ENCODE measurements at places on chromosomes 5 and 9. TPM values are rescaled to one million over a fixed set of nuclear protein-coding genes. Genes with fewer than 3 reads are reported as not detected.

Gene HARS2
- total RNA-seq = 30.5 TPM

Gene ESM1
- total RNA-seq = 0.40 TPM

Gene FUT7
- total RNA-seq = 0.26 TPM

Gene MAN1B1
- 59.8 TPM for total RNA-seq

Gene DCTN4
- 69.4 TPM for total RNA-seq

Gene HACD4
- 2.8 TPM for total RNA-seq

Gene LIX1
- 0.17 TPM for total RNA-seq

Gene PCDHB4
- 5.2 TPM for total RNA-seq

Gene TMEM215
- total RNA-seq = not detected

Measured in mucosa of gallbladder (tissue), 1 donor.